NCI-H2171 treated with DMSO at 0.1 percent for 48 hours (cell line): ENCODE measurements at places on chromosomes 1 and 21.

GRCh38 chr1:207431508-207431907 is 22.6 kb upstream of the CR2 start:
- no peak for DNase-seq

- no peak for DNase-seq
Observed at GRCh38 chr21:24693779-24694178, 913.5 kb downstream of the MRPL39 start.

DNA sequence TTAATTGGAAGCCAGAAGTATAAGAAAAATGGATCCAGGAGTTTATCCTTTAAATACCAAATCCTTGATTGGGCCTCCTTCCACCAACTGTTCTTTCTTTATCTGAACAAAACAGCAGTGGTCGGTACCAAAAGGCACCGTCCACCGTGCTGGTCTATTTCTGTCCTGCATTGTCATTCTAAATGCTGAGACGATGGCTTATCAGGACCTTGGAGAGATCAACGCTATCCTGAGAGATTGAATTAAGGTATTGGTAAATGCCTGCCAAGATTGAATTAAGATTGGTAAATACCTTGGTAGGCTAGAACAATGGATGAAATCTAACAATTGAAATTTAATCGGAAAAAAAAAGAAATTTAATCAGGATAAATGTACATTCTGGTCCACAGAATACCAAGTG is 73.4 kb upstream of the SOD1 start:
- DNase-seq = no peak

DNA sequence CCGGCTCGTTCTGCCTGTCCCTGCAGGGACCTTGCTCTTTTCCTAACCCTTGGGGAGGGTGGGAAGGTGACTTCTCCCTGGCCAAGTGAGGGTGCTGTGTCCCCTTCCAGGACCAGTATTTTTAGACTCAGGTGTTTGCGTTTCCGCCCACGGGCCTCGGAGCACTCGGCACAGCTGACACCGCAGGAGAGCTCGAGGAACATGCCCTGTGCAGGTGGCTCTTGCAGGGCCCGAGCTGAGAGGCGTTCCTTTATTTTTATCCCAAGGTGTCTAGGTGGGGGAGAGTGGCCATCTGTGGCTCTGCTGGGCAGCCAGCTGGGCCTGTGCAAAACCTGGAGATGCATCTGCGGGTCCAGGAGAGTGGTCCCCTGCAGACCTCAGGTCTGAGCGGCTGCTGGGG is 16.0 kb downstream of the PLCH2 start:
- no peak for DNase-seq

DNA sequence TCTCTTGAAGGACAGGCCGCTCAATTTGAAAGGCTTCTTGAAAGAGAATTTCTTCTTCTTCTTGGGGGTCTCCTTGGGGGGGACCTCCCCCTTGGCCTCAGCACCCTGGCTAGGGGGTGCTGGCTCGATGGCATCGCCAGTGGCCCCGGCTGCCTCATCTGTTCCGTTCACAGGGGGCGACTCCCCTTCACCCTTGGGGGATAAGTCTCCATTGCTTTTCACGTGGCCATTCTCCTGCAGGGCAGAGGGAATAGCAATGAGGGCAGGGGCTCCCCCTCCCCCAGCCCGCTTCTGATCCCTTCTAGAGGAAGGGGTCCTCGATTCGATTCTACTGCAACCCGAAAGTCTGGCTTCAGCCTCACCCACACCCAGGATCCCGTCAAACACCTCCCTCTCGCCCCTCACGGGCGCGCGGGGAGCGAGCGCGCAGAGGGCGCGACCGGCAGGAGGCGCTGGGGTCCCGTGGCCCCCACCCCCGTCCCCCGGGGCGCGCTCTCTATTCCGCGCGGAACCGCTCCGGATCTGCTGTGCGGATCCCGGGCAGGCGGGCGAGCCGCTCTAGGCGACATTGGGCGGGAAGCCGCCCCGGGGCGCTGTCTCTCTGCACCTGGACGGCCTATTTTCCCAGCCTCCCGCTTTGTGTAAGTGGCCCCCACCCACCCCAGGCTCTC is 1.0 kb downstream of the MARCKSL1 start:
- DNase-seq = peak; percentile 40

DNA sequence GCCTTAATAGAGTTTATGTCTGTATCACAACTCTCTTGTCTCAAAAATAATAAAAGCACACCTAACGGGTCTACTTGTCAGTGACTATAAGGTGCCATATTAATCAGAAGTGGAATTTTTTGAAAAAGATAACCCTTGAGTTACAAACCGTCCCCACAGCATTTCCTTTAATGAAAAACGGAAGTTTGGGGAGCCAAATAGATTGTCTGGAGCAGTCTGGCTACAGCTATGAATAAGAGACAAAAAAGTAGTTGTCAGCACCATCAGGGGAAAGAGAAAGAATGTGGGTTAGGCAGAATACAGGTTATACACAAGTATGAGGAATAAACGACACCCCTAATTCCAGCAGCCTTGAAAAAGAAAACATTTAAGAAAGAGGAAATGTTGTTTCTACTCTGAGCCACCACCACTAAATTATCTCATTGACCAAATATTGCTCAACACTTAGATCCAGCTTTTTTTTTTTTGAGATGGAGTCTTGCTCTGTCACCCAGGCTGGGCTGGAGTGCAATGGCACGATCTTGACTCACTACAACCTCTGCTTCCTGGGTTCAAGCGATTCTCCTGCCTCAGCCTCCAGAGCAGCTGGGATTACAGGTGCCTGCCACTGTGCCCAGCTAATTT is 29.4 kb upstream of the USP24 start:
- no peak for DNase-seq

DNA sequence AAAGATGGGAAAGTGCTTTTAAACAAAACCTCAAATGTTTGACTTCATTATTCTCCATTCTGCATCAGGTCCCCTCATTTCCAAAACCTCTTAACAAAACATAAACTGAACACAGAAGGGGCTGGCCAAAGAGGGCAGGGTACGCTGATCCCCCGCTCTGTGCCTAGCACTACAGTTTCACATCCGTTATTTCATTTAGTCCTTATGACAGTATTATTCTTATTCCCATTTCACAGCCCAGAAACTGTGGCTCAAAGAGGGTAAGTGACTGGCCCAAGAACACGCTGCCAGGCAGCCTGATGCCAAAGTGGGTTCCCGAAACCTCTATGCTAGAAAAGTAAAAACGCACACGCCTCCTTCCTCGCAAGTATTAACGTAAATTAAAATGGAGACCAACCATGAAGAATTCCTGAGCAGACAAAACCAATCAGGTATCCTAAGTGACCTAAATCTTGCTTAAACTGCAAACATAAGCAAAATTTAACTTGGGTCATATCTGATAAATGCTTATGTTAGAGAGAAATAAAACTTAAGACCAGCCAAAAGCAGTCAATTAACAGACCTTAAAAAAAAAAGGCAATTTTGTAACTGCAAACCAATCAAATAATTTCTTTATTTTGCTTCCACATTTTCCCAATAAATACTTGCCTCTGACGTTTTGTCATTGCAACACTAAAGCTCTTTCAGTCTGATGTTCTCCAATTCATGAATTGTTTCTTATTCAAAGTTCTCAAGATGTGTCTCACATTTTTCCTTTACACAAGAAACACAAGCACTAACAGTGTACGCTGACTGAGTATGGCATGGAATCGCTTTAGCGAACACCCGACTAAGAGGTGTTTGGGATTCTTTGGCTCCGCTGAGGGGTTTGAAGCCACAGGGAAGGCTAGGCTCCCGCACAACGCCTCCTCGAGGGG is 653 bp downstream of the CASP9 start:
- peak; percentile 69 for DNase-seq

DNA sequence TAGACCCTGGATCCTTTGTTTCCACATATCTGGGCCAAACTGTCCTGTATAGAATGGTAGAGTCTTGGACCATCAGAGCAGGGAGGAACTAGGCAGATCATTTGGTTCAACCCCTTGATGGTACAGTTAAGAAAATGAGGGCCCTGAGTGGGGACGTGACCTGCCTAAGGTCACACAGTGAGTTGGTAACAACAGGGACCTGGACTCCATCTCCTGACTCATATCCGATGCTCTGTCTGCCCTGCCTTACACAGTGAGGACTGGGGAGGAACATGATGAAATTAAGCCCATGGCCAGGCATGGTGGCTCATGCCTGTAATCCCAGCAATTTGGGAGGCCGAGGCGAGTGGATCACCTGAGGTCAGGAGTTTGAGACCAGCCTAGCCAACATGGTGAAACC is 440.2 kb downstream of the PTPRU start:
- DNase-seq = no peak

DNA sequence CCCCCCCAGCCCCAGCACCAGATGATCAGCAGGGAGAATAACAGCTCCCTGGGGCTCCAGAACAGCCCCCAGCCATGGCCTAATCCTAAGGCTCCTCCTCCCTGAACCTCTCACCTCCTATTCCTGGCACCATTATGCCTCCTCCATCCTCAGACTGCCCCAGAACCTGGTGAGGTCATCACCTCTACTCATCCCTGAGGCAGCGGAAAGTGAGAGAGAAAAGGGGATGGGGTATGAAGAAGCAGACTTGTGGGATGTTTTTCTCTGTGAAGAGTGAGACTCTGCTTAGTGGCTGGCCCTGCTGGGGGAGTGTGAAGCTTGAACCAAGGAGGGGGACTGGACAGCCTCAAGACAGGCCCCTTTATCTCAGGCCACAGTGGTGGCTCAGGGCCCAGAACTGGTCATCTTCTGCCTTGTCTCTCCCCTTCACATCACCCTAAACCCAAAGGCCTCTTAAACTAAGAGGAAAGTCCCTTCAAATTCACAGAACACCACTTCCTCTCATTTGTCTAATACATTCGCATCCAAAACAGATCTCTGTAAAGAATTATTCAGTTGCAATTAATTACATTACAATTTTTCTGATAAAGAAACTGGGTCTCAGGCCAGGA is 2.2 kb upstream of the PPM1J start:
- no peak for DNase-seq

GRCh38 chr1:162706606-162707005 is 74.3 kb downstream of the DDR2 start:
- peak; percentile 66 for DNase-seq

DNA sequence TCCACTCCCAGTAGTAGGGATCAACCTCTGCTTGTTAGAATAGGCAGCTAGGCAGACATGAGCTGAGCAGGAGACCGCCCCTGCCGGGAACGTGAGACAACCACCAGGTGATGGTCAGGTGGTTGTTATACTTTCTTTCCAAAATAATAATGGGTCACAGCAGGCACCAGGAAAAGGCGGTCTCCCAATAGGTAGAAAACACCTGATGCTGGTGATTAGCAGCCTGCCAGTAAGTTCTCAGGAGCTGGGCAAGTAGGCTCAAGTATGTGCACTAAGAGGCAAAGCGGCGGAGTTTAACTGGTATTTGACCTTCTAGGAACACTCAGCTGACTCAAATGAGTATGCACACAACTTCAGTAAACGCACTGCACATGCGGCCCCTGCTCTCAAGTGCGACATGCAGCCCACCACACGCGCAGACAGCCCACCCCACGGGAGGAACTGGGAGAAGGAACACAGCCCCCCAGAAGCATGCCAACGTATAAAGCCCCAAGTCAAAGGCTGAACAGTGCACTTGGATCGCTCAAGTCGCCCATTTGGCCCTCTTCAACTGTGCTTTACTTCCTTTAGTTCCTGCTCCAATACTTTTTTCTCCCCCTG is 80.0 kb downstream of the DESI2 start:
- no peak for DNase-seq

GRCh38 chr1:26771643-26772321 is 16.0 kb upstream of the PIGV start:
- DNase-seq = peak; percentile 39

GRCh38 chr1:222334026-222334680 is 213.8 kb downstream of the HHIPL2 start:
- no peak for DNase-seq

- no peak for DNase-seq
Observed at GRCh38 chr1:248688527-248689298, 13.9 kb downstream of the OR14I1 start.

GRCh38 chr1:99808391-99809115 is 41.6 kb upstream of the AGL start:
- DNase-seq = peak; percentile 87

DNA sequence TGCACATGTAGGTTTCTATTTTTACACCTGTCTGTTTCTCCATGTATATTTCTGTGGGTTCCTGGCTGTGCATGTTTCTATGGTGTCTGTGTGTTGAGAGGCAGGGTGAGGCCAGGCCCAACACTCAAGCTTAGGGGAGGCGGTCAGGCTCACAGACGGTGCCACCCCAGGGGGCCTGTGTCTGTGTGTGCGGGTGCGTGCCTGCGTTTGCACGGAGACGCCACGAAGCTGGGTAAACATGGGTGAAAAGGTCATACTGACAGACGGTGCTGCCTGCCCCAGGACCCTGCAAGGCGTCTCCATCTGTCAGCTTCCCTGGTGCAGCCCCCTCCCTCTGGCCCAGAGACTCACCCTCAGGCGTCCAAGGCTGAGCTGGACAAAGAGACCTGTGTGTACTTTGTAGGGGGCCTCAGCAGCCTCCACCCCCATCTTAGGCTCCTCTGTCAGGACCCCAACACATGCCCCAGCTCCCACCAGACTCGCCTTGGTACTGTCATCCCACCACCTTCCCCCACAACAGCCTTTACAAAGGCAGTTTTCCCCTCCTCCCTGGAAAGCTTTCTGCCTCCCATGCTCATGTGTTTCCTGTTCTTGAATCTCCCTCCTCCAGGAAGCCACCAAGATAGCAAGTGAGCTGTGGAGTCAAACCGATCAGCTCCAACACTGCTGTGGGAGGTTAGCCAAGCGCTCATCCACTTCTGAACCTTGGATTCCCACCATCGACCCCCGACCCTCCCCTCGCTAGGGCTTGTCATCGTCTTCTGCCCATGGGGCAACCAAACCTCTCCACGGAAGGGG is 34.1 kb downstream of the PTPRF start:
- peak; percentile 97 for DNase-seq

GRCh38 chr1:90417126-90417525 is 300.0 kb downstream of the BARHL2 start:
- DNase-seq = no peak

GRCh38 chr1:29355375-29355774 is 119.1 kb downstream of the PTPRU start:
- no peak for DNase-seq

DNA sequence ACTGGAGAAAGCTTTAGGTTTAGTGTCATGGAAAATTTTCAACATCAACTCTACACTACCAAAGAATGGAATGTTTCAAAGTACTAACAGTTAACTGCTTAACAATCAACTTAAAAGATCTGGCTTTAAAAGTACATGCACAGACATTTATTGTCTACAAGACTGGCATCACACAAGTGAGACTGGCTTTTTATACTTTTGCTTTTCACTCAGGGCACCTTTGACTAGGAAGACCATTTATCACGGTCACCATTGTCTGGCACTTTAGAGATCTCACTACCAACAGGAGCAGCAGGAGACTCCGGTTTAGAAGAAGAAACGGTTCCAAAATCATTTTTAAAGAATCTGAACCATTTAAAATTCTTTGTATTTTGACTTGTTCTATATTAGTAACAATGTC is 812.3 kb downstream of the ADGRL2 start:
- no peak for DNase-seq
